Stimulated activated CD4-positive, alpha-beta T cell treated with anti-CD3 and anti-CD28 coated beads, TNF-alpha, amount 100 ng/mL, for 4 hours (primary cell): ENCODE measurements at places on chromosomes 12 and 14.

GRCh38 chr14:39376667-39377403, 55.4 kb downstream of the FBXO33 start:
- DNase-seq = no peak

DNA sequence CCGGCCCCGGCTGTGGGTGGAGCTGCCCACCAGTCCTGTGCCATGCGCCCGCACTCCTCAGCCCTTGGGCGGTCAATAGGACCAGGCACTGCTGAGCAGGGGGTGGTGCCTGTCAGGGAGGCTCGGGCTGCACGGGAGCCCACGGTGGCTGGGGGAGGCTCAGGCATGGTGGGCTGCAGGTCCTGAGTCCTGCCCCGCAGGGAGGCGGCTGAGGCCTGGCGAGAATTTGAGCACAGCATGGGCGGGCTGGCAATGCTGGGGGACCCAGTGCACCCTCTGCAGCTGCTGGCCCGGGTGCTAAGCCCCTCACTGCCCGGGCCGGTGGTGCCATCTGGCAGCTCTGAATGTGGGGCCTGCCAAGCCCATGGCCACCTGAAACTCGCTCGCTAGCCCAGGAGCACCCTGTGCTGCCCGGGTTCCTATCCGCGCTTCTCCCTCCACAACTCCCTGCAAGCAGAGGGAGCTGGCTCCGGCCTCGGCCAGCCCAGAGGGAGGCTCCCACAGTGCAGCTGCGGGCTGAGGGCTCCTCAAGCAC, 1371.1 kb downstream of the FSCB start:
- DNase-seq = no peak

- DNase-seq = no peak
Observed at GRCh38 chr14:99029145-99029915, 242.7 kb downstream of the BCL11B start.

GRCh38 chr12:54596526-54596946, 8.1 kb upstream of the PPP1R1A start:
- peak; percentile 5 for DNase-seq

DNA sequence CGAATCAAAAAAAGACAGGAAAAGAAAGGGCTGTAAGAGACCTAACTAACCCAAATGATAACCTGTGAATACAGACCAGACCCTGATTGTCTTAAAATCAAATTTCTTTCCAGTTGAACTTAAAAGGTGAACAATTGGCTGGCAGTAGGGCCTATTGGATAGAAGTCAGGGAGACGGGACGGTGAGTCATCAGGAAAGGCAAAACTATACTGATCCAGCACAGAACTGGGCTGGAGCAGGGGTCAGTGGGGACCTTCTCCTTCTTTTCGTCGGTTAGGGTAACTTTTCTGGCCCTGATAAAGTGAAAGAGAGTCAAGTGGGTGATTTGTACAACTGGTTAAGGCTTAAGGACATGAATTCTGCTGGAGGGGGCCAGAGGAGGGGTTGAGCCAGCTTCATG, 84.9 kb upstream of the OTX2 start:
- DNase-seq = no peak
